ENCODE measurements at places on chromosomes 3 and 15.

- DNase-seq = no peak
Measured at GRCh38 chr3:175729466-175729865, 870.3 kb downstream of the NAALADL2 start.

DNA sequence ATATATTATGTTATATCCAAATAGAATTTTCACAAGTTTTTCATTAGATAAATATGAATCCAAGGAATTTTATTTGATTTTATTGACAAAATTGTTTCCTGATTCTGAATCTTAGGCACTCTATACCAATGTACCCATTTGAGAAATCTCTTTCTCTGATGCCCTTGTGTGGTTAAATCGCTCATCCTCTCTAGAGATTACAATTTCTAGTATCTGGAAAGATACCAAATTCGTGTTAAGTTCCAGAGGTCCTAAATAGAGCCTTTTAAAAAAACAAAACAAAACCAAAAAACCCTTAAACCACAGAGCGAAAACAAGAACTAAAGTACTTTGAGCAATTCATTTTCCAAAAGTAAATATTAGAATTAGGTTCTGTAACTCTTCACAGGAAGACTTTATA, 20.0 kb downstream of the SATB1 start:
- DNase-seq = no peak

- no peak for DNase-seq
Measured at GRCh38 chr3:8518138-8518537, 16.5 kb downstream of the LMCD1 start.

DNA sequence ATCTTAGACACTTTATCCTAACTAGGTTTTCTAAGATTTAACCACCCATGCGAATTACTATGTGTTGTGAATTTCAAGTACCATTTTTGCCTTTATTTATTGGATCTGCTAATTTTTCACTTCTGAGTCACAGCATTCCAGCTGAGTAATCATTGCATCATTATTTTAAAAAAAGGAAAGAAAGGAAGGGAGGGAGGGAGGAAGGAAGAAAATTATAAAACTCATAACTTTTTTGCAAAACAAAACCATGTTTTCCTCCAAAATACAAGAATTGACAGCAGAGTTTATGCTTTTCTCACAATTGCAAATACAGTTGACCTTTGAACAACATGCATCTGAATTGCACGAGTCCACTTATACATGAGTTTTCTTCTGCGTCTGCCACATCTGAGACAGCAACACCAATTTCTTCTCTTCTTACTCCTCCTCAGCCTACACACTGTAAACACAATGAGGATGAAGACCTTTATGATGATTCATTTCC, 651.4 kb upstream of the NECTIN3 start:
- no peak for DNase-seq
